AG04449 (cell line): ENCODE measurements at places on chromosomes 1 and 21.

GRCh38 chr21:34911360-34911759, 137.7 kb downstream of the RUNX1 start:
- no peak for DNase-seq

- DNase-seq = no peak
These were observed 338.6 kb downstream of the PAPPA2 start for GRCh38 chr1:176801514-176802020.

DNA sequence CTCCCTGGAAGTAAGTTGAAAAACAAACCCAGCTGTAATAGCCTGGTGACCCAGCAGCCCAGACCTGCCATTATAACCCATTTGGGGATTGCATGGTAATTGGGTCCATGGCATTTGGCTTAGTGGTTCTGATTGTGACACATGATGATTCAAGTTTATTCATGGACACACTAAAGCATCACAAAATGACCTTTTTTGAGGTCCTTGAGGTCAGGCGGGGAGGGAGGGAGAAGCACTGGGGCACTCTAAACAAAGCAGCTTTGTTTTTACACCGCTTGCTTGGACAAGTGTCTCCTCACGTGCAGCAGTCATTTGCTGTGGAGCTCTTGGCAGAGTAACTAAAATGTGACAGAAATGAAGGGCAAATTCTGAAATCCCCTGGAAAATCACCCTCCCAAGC, 241.0 kb upstream of the SGIP1 start:
- DNase-seq = no peak

DNA sequence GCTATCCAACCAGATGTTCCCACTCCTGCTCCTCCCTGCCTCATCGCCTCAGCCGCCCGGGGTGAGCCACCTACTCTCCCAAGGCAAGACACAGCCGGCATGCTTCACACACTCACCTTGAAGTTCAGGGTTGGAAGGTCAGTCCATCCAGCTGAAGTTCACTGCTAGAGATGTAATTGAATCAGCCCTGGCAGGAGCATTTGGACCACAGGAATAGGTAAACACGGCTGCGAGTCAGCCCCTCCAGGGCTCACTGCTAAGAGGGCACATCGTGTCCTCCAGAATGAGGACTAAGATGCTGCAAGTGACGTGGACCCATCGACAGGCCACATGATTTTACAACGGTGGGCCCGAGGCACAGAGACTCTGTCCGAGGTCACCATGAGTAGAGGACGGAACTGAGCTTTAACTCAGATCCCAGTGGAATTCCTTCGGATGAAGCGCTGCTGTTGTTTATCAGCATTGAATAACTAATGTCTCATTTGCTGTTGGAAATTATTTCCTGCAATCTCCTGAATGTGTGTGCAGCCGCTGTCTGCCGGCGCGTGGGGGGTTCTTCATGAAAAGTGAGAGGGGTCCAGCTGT, 41.9 kb downstream of the RSPH1 start:
- DNase-seq = no peak

DNA sequence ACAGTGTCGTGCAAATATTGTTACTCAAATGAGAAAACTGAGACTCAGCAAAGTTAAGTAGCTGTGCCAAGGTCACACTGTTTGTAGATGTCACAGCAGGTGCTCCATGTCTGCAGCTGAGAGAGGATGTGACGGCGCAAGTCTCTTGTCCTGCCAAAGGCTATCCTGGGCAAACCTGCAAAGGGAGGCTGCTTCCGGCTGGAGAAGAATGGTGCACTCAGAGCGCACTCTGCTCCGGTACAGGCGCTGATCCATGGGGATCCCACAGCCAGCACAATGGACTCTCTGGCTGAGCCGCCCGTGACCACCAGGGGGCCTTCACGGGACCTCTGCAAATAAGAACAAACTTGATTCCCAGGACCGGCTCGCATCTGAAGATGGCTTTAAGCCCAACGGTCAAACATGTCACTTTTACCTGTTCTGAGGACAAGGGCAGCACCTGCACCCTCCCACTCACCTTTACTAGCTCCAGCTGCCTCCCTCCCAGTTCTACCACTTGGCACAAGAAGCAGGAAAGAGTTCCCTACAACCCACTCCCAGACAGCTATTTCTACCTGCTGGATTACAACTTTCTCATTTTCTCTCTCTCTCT, 21.9 kb downstream of the RD3 start:
- DNase-seq = no peak

GRCh38 chr1:68384872-68385411, 64.8 kb downstream of the RPE65 start:
- peak; percentile 37 for DNase-seq

GRCh38 chr1:58409890-58410289, 136.6 kb downstream of the OMA1 start:
- peak; percentile 33 for DNase-seq

- no peak for DNase-seq
These were observed 24.7 kb downstream of the TNFRSF9 start for GRCh38 chr1:7915826-7916500.

DNA sequence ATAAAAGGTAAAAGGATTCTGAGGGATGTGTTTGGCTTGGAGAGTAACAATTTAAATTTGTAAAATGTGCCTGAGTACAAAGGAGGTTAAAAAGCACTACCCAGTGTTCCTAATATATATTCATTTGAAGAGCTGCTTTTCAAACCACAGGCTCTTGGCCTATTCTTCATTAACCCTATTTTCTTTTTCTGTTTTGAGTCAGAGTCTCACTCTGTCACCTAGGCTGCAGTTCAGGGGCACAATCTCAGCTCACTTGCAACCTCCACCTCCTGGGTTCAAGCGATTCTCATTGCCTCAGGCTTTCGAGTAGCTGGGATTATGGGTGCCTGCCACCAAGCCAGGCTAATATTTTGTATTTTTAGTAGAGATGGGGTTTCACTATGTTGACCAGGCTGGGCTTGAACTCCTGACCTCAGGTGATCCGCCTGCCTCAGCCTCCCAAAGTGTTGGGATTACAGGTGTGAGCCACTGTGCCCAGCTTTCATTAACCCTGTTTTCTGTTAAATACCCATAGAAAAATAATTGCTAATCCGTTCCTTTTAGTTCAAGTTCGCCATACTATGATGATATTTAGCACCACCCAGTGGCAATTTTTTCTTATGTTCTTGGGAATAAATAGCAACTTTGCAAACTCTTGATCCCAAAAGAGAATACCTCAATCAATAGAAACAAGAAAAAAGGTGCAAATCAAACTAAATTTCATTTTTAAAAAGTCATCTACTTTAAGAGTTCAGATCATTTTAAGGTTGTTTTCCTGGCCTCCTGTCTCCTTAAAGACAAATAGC, 30.5 kb downstream of the ZBTB8OS start:
- no peak for DNase-seq

GRCh38 chr1:87426463-87427249, 98.0 kb downstream of the LMO4 start:
- no peak for DNase-seq

- DNase-seq = no peak
These were observed 25.8 kb downstream of the CCN1 start for GRCh38 chr1:85606414-85606800.

DNA sequence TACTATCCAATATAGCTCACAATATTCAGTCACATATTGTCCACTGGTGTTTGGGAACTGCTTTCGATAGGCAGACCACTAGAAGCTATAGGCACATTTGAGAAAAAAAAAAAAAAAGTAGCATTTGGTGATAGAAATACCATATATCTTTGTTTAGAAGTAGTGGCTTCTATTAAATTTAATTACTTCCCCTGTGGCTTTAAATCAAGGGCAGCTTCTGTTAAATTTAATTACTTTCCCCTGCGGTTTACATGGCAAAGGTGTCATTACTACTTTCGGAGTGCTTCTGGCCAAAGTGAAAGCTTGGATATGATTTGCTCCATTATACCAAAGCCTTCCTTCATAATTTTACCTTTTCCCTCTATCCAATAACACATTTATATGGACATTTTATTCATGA, 229.9 kb downstream of the TTLL7 start:
- DNase-seq = no peak

GRCh38 chr21:33339135-33339534, 14.4 kb downstream of the IFNAR1 start:
- no peak for DNase-seq

DNA sequence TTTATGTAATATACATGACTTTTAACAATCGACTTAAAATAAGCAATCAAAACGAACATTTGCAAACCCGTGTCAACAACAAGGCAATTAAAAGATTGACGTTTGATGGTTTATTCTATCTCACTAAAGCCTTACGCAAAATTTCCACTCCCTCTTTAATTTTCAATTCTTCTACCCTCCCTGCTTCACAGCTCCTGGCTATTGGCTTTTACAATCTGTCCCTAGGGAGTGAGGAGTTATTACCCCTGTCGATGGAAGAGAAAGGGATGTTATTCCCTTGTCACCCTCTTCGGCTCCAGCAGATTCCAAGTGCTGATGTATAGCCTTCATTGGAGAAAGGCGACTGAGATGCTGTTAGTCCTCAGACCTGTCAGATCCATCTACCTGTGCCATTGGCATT, 161.3 kb downstream of the ZNF281 start:
- no peak for DNase-seq

- DNase-seq = no peak
These were observed 8.2 kb downstream of the DYNLT5 start for GRCh38 chr1:66760506-66760905.

DNA sequence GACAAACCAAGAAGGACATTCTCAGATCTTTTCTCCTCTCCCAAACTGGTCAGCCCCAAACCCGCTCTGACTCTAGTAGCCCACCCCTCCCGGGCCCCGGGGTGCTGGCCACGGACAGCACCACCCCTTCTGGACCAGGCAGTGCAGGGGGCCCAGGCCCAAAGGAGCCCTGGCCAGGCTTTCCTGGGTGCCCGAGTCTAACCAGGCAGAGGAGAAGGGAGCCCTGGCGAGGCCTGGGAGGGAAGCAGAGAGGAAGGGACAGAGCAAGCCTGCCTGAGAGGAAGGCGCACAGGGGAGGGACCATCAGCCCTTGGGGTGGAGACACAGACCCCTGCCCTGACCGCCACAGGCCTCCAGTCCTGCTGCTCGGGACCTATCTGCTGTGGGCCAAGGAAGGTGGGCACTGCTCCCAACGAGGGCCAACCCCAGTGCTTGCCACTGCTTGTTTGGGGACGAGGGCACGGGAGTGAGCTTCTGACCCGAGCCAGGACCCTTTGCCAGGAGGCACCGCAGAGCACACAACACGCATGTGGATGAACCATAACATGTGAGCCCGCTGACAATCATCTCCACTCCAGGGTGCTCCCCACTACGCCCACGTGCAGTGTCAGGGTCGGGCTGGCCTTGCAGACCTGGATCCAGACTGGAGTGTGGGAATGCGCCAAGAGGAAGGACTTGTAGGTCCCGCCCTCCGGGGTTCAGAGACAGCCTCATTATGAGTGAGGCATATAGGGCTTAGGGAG, 57.6 kb downstream of the KCNAB2 start:
- DNase-seq = no peak

DNA sequence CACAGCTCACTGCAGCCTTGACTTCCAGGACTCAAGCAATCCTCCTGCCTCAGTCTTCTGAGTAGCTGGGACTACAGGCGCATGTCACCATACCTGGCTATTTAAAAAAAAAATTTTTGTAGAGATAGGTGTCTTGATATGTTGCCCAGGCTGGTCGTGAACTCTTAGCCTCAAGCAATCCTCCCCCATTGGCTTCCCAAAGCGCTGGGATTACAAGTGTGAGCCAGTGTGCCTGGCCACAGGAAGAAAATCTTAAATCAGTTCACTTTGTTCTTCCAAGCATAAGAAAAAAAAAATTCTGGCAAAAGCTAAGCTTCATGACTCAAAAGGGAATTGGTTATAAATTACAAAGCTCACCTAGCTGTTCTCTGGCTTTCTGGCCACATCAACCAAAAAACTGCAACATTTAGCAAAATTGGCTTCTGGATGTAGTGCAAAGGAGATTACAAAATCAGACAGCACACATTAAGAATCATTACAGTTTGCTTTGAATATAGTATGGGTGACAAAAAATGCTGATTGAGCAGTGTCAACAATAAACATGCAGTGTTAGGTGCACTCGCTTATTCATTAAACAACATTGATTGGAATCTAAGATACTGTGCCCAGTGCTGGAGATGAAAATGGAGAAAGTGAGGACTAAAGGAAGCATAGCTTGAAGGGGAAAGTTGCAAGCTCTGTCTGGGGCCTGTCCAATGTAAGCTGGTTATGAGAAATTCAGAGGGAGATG, 76.7 kb downstream of the KCTD3 start:
- DNase-seq = no peak

GRCh38 chr1:147791876-147792275, 31.5 kb upstream of the GJA5 start:
- DNase-seq = no peak

DNA sequence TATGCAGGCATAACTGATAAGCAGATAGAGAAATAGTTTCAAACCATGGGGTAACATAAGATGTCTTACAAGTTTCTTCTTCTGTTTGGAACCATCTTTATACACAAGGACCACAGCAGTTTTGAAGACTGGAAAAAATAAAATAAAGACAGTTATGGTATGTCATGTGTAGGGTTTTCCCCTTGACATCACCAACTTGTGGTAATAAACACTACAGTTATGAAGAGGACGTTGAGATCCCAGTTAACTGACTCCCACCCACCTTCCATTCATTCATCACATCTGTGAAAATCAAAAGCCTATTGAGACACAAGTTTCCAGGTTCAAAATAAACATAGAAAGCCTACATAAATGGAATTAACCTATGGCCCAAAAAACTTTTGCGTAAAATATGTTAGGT, 92.5 kb upstream of the KRTAP19-8 start:
- DNase-seq = no peak

GRCh38 chr1:215631040-215631439, 63.9 kb downstream of the KCTD3 start:
- DNase-seq = no peak

GRCh38 chr21:34094949-34095348, 21.6 kb downstream of the MRPS6 start:
- no peak for DNase-seq

- no peak for DNase-seq
These were observed 71.0 kb downstream of the CD2 start for GRCh38 chr1:116825207-116825719.

DNA sequence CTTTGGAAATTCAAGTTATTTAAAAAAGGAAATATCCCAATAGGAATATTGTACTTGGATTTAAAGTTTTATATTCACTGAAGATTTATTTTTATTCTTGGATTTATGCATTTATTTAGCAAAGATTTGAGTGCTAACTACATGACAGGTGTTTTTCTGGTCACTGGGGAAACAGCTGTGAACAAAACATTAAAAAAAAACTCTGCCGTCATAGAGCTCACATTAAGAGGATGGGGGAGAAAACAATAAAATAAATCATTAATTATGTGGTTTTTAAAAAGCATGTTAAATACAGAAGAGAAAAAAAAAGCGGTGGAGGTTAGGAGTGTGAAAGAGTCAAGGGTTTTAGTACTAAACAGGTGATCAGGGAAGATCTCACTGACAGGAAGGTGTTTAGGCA, 149.9 kb downstream of the GALNT2 start:
- no peak for DNase-seq

- DNase-seq = no peak
These were observed 412.4 kb downstream of the DISC1 start for GRCh38 chr1:232038706-232039677.

- no peak for DNase-seq
These were observed 2102.9 kb downstream of the NCAM2 start for GRCh38 chr21:23101111-23101510.

GRCh38 chr1:223631956-223632355, 33.5 kb downstream of the CAPN8 start:
- no peak for DNase-seq

- DNase-seq = no peak
These were observed 730 bp downstream of the OLIG1 start for GRCh38 chr21:33070744-33070997.

- no peak for DNase-seq
These were observed 141.0 kb downstream of the PBX1 start for GRCh38 chr1:164699815-164700491.

- DNase-seq = no peak
These were observed 411.8 kb downstream of the SETD4 start for GRCh38 chr21:35648512-35648911.

GRCh38 chr1:198711837-198712236, 73.0 kb downstream of the PTPRC start:
- no peak for DNase-seq
